A549 treated with dexamethasone at 1 μM for 4 hours (cell line): ENCODE measurements at places on chromosomes 12 and 14. TPM values are rescaled to one million over a fixed set of nuclear protein-coding genes. Genes with fewer than 3 reads are reported as not detected.

Gene TRAF3
- 13.8 to 20.7 TPM (median 19.8 TPM) in 5 replicates for total RNA-seq

Gene KRT82
- not detected in 5 replicates for total RNA-seq

Gene LBHD2
- 0.12 to 0.22 TPM (median 0.20 TPM) in 3 of 5 replicates, not detected in the others for total RNA-seq

Gene ALDH1L2
- total RNA-seq, result 3.1 to 4.7 TPM (median 4.2 TPM) in 5 replicates

Gene ARHGAP9
- 0.33 to 0.72 TPM (median 0.43 TPM) in 5 replicates for total RNA-seq

Gene TMEM30B
- total RNA-seq, result 0.18 to 0.42 TPM (median 0.30 TPM) in 5 replicates

Gene OR10AD1
- total RNA-seq, result not detected in 5 replicates

Gene RNF31
- total RNA-seq, result 22.5 to 40.0 TPM (median 36.1 TPM) in 5 replicates

Gene RHOJ
- total RNA-seq, result not detected in 5 replicates

Gene OTOGL
- total RNA-seq, result not detected in 5 replicates

Gene CD163
- total RNA-seq, result 0.06 to 0.21 TPM (median 0.13 TPM) in 4 of 5 replicates, not detected in the other

Gene TAS2R19
- 0.09 to 0.15 TPM in 2 of 5 replicates, not detected in the others for total RNA-seq

Gene SLC24A4
- total RNA-seq, result 0.19 to 0.41 TPM (median 0.25 TPM) in 5 replicates

Gene GPD1
- total RNA-seq, result 0.14 to 0.30 TPM (median 0.22 TPM) in 5 replicates

Gene KRT78
- 0.12 to 0.36 TPM (median 0.19 TPM) in 4 of 5 replicates, not detected in the other for total RNA-seq

Gene BDKRB1
- 0.38 to 0.66 TPM (median 0.44 TPM) in 5 replicates for total RNA-seq

Gene PRH2
- 0.26 to 0.27 TPM in 2 of 5 replicates, not detected in the others for total RNA-seq

Gene MEG3
- total RNA-seq, result 22.8 to 60.4 TPM (median 42.3 TPM) in 5 replicates

Gene GUCY2C
- total RNA-seq, result 0.03 TPM in 1 of 5 replicates, not detected in the others

Gene MORN3
- 0.25 to 0.65 TPM (median 0.33 TPM) in 5 replicates for total RNA-seq

Gene NTF3
- 0.08 TPM in 2 of 5 replicates, not detected in the others for total RNA-seq

Gene CLEC1B
- total RNA-seq, result not detected in 5 replicates

Gene LIN7A
- 0.17 to 0.28 TPM (median 0.20 TPM) in 5 replicates for total RNA-seq

Gene ADAMTS20
- not detected in 5 replicates for total RNA-seq

Gene POLE2
- 12.2 to 15.7 TPM (median 13.4 TPM) in 5 replicates for total RNA-seq

Gene HAL
- 0.39 to 0.99 TPM (median 0.76 TPM) in 5 replicates for total RNA-seq

Gene TPH2
- total RNA-seq, result 0.06 TPM in 1 of 5 replicates, not detected in the others

Gene FAIM2
- not detected in 5 replicates for total RNA-seq

Gene OR4Q3
- not detected in 5 replicates for total RNA-seq

Gene KRT6C
- 0.07 TPM in 1 of 5 replicates, not detected in the others for total RNA-seq

Gene REM2
- 0.16 to 0.41 TPM (median 0.39 TPM) in 5 replicates for total RNA-seq

Gene NGB
- 0.05 TPM in 1 of 5 replicates, not detected in the others for total RNA-seq

Gene WIF1
- not detected in 5 replicates for total RNA-seq

Gene ANO2
- 0.06 to 0.26 TPM (median 0.13 TPM) in 5 replicates for total RNA-seq

Gene CRIP1
- 1,663 to 1,896 TPM (median 1,802 TPM) in 5 replicates for total RNA-seq

Gene ZNF891
- total RNA-seq, result 0.30 to 0.41 TPM (median 0.34 TPM) in 5 replicates
